ENCODE measurements at places on chromosomes 5 and 9.
A peak's percentile ranks its signal among the peaks of the same experiment; 100 is the strongest.

DNA sequence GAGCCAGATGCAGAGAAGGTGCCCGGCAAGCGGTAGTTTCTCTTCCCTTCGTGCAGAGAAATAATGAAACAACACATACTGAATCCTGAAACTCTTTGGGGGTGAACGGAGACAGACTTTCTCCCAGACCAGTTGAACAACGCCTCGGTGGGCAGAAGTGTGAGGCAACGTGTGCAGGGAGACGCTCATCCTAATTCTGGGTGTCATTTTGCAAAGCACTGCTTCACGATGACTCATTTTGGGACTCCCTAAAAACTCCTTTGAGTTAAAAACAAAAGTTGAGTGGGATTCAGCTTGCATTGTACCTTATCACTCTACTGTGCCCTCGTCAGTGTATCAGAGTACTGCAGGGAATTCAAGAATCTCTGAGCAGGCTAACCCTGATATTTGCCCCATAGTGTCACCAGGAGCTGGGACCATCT lies 3.5 kb upstream of the NEK6 start:
- DNase-seq: no peak

DNA sequence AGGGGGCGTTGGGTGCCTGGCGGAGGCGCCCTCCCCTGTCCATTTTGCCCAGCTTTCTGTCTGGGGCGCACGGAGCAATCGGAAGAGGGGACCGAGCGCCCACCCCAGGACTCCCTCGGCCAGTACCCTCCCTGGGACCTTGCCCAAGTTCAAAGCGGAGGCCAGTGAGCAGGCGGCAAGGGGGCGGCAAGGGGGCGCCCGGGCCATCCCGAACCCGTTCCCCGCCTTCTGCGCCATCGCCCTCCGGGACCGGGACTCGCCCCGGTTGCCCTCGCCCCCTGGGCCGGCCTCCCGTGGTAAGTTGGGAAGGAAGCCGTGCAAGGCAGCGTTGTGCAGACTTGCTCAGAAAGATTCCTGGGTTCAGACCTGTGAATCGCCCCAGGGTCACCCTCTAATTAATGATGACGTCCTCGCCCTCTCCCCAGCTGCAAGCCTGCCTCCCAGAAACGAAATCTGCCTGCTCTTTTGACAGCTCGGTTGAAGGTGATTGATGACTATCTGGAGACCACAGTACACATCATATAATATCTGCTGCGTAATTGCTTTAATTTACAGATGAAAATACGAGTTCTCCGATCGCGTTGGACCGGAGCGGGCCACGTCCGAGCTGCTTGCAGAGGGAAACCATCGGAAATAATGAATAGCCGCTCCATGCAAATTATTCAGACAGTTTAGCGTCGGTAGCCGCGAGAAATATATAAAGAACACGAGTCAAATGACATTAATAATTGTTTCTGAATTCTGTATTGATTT lies 1.4 kb upstream of the IRX4 start:
- no peak for DNase-seq

GRCh38 chr5:3124410-3124809 lies 372.9 kb upstream of the IRX2 start:
- no peak for DNase-seq

GRCh38 chr5:66689522-66690220 lies 93.5 kb downstream of the MAST4 start:
- DNase-seq: no peak

DNA sequence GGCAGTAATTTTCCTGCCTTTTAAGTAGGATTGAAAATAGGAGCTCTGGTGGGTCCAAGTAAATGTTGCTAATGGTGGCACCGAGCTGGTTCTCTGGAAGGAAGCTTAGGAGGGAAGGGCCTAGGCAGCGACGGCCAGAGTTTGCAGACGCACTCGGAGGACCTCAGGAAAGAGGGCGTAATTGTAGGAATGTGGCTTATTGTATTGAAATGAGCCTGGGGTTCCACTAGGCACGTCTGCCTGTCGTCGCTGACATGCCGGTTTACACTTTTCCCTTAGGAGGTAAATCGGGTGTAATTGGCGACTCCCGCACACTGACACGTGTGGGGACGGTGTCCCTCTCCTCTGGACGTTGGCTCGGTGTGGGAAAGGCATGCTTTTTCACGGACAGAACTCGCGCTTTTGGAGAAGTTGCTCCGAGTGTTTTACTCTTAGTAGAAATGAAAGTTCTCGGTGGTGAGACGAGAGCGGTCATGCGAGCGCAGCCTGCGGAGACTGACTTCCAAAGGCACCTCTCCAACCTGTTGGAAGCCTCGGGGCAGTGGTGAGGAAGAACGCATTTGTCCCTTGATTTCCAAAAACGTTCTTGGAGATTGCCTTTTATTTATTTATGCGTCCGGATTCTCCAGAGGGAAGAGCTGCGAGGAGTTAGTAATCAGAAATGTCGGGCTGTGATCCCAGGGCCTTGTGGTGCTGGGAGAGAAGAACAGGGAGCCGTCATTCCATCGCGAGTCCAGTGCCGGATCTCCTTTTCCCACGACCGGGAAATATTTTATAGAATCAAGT lies 1.3 kb downstream of the NR4A3 start:
- DNase-seq: peak; percentile 44

- no peak for DNase-seq
These were observed 7.6 kb downstream of the FYB1 start for GRCh38 chr5:39211773-39212172.

GRCh38 chr9:129036923-129037766 lies 719 bp downstream of the MIGA2 start:
- no peak for DNase-seq

DNA sequence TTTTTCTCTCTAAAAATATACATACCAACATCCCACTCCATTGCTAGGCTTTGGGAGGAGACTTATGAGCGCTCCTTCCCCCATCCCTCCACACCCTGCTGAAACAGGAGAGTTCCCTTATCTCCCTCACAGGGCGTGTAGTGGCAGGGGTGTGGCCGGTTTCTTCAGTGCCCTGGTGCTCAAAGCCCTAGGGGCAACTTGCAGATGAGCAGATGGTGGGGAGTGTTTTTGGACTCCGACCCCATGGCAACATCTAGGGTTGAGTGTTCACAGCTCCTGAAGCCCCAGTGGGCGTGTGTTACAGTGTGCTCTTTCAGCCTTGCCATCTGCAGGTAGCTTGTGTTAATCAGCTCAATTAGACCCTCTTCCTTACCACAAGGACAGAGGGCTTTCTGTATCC lies 409.5 kb downstream of the MAT2B start:
- DNase-seq: no peak

GRCh38 chr5:6904860-6905259 lies 191.6 kb downstream of the TENT4A start:
- DNase-seq: no peak

DNA sequence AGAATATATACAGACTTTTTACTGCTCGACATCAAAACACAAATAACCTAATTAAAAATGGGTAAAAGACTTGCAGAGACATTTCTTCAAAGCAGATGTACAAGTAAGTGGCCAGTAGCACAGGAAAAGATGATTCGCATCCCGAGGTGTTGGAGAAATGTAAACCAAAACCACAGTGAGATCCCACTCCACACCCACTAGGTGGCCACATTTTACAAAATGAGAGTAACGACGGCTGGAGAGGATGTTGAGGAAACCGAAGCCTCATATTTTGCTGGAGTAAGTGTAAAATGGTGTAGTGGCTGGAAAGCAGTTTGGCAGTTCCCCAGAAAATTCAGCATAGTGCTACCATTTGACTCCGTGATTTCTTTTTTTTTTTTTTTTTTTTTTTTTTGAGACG lies 21.3 kb upstream of the GBGT1 start:
- peak; percentile 54 for DNase-seq

Measured in left hindlimb (tissue), 1 donor.